Cortex of kidney (tissue), 1 donor: ENCODE measurements at places on chromosomes 13 and 19.

DNA sequence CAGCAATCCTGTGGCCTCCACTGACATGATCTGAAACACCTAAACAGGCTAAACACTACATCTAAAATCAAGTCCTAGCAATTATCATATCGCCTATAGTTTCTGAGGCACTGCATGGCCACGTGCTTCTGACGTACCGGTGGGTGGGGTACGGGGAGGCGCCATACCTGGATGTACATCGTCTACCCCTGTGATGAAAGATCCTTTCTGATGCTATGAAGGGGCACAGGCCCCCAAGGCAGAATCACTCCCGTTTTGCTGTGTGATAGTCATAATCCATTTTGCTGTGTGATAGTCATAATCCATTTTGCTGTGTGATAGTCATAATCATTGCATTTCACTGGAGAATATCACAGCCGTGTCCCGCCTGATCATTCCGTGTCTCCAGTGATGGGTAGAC is 118.7 kb upstream of the SOX1 start:
- DNase-seq, result no peak

DNA sequence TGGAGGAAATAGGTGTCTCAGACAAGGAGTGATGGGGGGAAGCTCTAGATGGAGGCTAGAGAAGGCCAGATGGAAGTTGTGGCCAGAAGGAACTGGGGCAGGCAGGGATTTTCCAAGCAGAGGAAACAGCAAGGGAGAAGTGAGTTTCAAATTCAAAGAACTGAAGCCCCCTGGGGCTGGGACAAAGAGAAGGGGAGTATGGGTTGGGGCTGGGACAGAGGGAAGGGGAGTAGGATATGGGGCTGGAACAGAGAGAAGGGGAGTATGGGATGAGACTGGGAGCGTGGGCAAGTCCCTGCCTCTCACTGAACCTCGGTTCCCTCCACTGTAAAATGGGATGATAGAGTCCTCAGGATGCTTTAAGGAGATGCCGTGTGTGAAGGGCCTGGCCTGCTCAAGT is 1.9 kb upstream of the GTF2F1 start:
- no peak for DNase-seq

- no peak for DNase-seq
Observed at GRCh38 chr13:39510316-39510695, 92.7 kb downstream of the LHFPL6 start.

DNA sequence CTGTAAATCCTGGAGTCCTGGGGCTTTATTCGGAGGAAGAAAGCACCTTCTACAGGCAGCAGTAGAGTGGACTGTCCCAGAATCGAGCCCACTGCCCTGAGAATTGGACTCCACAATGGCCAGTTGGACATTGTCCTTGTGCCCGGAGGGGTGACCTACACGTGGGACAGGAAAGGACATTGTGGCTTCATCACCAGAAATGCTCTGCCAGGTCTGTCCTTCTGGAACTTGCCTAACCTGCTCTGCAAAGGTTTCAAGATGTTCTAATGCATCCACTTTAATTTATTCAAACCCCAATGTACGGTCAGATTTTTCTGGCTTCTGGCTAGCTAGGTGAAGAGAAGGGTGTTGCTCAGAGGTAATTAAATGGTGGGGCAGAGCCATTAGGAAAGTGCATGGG is 32.4 kb upstream of the SPATA13 start:
- no peak for DNase-seq

DNA sequence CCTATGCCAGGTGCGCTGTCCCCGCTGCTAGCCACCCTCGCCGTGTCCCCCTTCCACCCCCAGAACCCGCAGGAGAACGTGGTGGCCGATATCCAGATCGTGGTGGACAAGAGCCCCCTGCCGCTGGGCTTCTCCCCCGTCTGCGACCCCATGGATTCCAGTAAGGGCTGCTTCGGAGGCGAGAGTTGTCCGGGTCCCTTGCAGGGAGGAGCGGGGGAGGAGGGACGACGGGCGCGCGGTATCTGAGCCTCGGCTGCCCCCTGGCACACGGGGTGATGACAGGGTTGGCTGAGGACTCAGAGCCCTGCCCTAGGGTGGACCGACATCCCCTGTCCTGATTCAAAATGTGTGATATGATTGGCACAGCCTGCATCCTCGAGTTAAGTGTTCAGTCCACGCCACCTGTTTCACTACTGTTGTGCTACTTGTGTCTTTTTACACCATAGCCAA is 653 bp downstream of the MVB12A start:
- DNase-seq, result no peak

DNA sequence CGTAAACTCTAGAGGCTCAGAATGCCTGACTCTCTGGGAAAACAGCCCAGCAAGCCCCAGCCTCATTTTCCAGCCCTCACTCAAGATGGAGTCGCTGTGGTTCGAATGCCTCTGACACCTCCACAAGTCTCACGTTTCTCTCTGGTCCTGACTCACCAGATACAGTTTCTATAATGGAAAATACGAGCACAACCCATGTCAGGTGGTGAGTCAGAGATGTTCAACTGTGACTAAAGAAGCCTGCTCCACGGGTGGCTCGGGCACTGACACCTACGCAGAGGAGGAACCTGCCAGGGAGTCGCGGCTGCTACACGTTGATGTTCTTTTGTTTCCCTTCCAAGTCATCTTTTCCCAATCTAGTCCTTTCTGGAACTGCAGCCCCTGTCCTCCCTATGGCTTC is 87.1 kb upstream of the STK24 start:
- DNase-seq, result no peak

GRCh38 chr13:19695829-19696228 is 62.4 kb downstream of the MPHOSPH8 start:
- no peak for DNase-seq

DNA sequence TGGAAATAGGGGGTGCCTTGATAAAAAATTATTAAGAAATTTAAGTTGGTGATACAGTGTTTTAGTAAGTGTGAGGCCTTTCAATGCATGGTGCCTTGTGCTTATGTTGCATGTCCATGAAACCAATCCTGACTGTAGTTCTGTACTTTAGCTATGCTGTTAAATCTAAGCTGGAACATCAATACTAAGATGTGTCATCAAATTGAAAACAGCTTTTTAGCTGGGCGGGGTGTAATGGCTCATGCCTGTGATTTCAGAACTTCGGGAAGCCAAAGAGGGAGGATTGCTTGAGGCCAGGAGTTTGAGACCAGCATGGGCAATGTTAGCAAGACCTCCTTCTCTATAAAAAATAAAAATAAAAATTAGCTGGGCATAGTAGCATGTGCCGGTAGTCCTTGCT is 930.3 kb upstream of the PCDH9 start:
- DNase-seq, result no peak

DNA sequence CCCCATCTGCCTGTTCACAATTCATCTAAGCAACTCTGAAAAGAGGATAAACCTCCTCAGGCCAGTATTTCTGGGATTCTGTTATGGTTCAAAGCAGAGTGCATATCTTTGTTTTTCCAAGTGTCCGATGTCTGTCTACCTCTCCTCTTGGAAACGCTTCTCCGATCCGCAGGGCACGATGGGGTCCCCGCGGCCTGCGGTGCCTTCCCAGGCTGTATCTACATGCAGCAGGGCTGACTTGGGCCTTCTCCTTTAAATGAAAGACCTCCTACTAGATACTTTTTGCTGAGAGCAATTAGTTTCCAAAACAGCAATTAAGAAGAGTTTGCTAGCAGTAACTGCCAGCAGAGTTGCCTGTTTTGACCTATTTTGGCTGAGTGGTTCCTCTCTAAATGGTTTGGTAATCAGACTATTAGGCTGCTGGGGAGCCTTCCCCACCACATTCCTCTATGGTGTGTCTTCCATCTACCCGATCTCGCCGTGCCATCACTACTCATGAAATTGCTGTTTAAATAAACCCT is 23.5 kb downstream of the COL4A2 start:
- DNase-seq, result no peak

GRCh38 chr13:108572782-108573211 is 56.6 kb upstream of the MYO16 start:
- no peak for DNase-seq

GRCh38 chr19:41552558-41552957 is 23.4 kb upstream of the CEACAM21 start:
- no peak for DNase-seq

DNA sequence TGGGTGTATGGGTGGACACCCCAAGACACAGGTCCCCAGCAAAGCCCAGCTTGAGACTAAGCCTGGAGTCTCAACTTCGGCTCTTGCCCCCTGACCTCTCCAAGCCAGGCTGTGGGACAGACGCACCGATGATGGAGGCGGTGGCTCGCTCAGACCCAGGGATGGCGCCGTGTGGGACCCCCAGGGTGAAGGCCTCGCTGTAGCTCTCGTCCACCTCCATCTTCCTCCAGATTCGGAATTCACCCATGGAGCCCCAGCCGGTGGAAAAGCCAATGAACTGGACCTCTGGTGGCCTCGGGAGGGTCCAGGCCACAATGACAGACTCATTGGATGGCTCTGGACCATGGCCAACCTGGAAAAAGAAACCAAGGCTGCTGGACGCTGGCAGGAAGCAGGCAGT is 39.1 kb downstream of the F2RL3 start:
- no peak for DNase-seq

DNA sequence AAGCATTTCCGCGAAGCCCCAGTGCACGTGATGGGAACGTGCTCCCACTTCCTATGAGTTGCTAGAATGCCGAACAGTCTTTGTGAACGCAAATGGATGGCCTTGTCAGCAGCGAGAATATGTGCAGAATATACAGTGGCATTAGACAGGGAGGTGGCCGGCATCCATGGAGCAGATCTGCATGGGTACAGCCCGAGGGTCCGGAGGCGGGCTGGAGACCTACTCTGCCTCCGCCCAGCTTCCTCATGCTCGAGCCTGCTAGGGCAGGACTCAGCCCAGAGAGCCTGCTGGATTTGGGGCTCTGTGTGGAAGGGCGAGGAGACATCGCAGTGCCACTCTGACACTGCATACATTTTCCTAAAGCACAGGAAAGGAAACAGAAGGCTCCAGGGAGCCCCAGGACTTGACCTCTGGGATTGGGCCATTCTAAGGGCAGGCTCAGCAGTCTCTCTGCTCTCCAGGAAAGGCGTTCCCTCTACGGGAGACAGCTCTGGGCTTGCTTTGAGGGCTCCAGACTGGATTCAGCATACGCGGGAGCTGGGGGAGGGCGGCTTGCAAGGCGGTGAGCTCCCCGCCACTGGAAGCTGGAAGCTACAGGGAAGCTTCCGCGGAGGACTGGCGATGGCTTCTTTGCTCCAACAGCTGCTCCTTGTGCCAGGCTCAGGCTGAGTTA is 55.9 kb upstream of the UQCRFS1 start:
- no peak for DNase-seq

DNA sequence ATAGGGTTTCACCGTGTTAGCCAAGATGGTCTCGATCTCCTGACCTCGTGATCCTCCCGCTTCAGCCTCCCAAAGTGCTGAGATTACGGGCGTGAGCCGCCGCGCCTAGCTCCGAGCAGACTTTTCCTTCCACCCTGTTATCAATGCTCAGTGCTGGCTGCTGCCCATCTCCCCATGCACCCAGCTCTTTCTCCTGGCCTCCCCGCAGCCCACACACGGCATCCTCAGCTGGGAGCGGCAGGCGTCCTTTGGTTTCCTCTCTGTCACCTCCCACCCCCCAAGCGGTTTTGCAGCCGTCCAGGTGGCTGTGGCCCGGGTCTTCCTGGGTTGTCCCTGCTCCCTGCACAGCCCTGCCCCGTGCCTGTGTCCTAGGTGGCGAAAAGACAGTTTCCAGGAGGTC is 12.1 kb downstream of the PRR22 start:
- no peak for DNase-seq

DNA sequence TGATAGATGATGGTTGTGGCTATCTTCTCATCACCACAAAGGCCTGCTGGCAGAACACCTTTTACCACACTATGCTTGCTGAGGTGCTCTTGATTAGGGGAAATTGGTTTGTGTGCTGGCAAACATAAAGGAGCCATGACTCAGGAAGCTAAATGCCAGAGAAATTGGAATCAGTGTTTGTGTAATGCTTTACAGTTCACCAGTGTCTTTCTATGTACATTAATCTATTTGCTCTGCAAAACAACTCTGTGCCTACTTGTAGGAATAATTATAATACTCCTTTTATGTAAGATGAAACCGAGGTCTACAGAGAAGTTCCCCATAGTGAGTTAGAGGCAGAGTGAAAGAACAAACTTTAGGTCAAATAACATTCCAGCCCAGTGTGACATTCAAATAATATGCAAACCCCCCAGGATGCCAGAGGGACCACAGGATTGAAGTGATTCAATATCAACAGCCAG is 390.5 kb upstream of the HTR2A start:
- no peak for DNase-seq

- DNase-seq, result no peak
Observed at GRCh38 chr13:69677343-69677742, 430.3 kb upstream of the ATXN8OS start.

- no peak for DNase-seq
Observed at GRCh38 chr19:16153582-16154336, 10.3 kb downstream of the HSH2D start.

DNA sequence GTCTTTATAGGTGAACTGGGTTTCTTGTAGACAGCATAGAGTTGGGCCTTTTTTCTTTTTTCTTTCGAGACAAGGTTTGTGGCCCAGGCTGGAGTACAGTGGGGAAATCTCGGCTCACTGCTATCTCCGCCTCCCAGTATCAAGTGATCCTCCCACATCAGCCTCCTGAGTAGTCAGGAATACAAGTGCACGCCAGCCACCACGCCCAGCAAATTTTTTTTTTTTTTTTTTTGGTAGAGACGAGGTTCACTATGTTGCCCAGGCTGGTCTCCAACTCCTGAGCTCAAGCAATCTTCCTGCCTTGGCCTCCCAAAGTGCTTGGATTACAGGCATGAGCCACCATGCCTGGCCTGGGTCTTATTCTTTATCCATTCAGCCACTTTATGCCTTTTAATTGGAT is 5.1 kb upstream of the CALM3 start:
- DNase-seq, result no peak
